ENCODE measurements at places on chromosomes 7 and 10.
A peak's percentile ranks its signal among the peaks of the same experiment; 100 is the strongest.

- DNase-seq: no peak
Observed at GRCh38 chr7:783556-784490, 48.5 kb upstream of the SUN1 start.

DNA sequence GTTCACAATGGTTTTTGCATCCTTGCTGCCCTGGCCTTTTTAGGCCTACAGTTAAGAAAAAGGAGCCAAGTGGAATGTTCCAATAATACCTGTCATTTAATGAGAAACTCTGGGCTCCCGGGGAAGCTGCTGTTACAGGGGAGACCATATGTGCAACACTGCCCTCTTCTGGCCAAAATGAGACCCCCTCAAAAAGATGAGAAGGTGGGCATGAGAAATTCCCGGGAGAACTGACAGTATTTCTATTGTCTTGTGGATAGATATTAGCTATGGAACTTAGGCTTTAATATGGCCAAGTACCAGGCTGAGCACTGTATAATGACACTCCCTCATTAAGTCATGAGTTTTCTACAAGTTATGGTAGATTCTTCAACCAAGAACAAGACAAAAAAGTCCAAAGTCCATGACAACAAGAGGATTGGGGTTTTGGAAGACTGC, 99.4 kb downstream of the CCDC3 start:
- peak; percentile 75 for DNase-seq

DNA sequence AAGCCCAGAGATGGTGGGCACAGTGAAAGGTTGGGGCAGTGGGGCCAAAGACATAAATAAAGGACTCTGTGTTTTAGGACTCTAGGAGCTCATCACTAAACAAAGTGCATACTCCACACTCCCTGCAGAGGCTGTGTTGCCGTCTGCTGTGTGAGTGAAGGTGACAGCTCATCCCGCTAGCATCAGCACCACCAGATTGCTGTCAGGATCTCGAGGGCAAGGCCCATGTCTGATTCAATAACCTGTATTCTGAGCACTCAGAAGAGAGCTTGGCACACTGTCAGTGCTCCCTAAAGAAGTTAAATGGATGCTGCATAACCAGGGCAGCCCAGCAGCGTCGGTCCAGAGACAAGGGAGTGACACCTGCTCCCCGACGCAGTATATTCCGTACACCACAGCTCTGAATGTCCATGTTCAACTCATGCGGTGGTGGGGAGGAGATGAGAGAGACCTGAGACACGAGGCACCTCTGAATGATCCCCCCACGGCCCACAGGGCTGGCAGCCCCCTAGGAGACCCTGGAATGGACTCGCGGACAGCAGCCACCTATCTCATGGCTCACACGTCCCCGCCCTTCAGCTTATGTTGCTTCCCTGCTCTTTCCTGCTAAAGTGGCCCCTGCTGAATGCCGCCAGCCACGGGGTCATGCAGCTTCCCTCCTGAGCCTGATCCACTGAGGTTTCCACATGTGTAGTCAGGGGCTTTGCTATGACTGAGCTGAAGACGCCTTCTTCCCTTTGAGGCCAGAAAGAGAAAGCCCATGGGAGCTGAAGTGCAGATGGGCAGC, 132.7 kb upstream of the KCNMA1 start:
- DNase-seq: no peak

DNA sequence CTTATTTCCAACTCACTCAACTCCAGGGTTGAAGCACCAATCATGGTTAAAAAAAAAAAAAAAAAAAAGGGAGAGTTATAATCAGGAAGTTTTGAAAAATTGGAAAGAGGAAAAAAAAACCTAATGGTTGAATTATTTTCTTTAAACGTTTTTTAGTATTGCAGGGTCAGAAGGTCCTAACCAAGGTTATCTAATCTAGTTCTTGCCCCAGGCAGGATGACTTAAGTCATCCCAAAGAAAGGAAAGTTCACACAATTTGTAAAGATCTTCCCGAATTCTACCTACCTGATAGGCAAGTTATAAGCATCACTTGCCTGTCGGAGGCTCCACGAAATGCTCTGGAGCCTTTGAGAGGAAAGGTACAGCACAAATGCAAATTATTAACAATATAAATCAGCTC, 208.1 kb upstream of the PLXNA4 start:
- no peak for DNase-seq

- no peak for DNase-seq
Observed at GRCh38 chr10:106185951-106186350, 978.6 kb downstream of the SORCS1 start.

DNA sequence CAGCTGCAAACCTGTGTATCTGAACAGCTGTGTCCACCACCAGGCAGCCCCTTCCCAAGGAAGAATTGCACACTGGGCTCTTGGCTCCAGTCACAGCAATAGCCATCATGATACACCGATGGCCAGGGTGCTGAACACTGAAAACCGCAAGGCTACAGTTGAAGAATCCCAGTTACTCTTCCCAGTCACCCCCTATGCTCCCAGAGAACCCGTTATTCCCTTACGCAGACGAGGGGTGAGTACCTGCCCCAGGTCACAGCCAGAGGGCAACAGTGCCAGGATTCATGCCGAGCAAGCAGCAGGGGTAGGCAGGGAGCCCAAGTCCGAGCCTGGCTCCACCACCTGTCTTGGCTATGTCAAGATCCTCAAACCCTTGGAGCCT, 57.8 kb downstream of the RASGEF1A start:
- DNase-seq: no peak

DNA sequence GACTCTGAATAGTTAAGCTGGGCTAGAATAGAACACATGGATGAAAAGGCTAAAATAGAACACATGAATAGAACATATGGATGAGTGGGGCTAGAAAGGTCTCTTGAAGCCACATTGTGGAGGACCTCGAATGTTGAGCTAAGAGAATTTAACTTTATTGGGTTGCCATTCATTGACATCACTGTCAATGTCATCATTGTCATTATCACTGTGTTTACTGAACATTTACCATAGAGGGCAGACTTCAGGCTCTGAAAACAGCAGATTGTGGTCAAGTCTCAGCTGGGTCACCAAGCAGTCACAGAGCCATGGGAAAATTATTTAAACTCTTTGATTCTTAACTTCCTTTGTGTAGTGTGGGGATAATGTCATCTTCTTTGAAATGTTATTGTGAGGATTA, 80.4 kb downstream of the WDFY4 start:
- no peak for DNase-seq

DNA sequence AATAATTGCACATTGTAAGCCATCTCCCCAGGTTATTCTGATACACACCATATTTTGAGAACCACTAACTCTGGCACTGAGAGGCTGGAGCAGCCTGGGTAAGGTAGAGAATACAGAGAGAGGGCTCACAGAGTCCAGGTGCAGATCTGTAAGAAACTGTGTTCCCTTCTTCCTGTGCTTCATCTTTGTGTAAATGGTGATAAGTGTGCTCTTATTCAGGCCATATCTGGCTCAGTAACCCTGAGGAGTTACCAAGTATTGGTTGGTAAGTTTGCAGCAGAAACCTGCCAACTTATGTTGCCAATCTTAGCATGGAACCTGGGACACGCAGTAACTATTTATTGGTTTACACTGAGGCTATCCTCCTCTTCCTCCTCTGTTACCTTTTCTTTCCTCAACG, 16.2 kb upstream of the ICA1 start:
- DNase-seq: no peak

GRCh38 chr10:73967022-73967429, 30.9 kb upstream of the VCL start:
- no peak for DNase-seq

- DNase-seq: no peak
Observed at GRCh38 chr7:43208242-43208641, 95.8 kb downstream of the HECW1 start.

DNA sequence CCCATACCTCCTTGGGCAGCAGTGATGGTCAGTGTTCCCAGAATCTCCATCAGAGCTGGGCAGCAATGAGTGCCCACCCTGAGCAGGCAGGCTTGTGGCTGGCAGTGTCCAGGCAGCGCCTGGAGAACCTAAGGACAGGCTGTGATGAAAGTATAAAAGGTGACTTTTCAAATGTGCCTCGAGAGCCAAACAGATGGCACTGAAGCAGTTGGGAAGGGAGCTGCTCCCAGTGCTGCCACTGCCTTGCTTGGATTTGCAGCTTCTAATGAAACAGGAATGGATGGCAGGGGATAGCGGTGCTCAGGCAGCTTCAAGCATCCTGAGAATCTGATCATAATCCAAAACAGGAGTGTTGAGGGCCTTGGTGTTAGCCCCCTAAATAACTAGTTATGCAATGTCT, 179.8 kb upstream of the AOAH start:
- no peak for DNase-seq
